Stimulated activated naive CD4-positive, alpha-beta T cell treated with Interleukin-2 at 50 U/mL for 16 hours (primary cell): ENCODE measurements at places on chromosomes 12 and 14.

DNA sequence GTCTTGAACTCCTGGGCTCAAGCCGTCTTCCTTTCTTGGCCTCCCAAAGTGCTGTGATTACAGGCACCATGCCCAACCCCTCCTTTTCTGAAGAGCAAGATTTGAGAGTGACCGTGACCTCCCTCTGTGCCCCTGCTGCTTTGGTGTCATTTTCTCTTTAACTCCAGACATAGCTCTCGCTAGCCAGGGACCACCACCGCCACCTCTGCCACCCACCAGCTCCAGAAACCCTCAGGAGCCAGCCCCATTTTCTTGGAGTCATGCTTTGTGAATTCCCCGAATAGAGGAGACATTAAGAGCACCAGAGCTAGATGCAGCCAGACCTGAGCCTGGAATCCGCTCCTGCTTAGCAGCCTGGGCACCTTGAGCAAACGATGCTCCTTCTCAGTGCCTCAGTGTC lies 18.2 kb downstream of the SDSL start:
- no peak for DNase-seq

DNA sequence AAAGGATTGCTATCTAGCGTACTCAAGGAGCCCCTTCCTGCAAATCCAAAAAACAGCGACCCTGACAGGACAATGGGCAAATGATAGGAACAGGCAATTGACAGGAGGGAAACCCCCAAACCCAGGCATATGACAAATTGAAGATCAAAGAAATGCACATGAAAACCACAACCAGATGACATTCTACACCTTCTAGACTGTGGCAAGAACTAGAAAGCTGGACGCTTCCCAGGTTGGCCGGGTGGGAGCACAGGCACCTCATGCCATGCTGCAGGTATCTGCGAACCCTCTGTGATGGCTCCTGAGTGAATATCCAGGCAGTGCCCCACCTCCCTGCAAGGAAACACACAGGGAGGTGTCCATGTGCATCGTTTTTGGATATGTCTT lies 37.1 kb downstream of the CMKLR1 start:
- DNase-seq, result no peak

DNA sequence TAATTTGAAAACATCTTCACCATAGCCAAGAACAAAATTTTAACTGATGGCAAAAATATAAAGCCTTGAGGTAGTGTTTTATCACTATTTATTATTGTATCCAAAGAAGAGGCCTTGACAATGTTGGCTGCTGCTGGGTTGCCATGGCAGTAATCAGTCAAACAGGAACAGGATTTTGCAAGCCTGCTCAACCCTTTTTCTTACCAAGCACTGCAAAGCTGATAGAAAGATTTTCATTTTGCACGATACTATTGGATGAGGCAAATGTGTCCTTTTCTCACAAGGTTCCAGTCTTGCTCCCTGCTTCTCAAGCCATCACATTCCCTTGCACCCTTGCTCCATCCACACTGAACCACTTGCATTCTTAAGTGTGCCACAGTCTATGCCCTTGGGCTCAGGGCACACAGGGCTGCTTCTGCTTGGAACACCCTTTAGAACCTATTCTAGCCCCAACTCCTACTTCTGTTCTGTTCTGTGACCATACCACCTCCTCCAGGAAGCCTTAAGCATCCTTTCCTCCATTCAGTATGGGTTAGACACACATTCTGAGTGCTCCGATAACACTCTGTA lies 76.5 kb upstream of the AMIGO2 start:
- DNase-seq, result no peak

DNA sequence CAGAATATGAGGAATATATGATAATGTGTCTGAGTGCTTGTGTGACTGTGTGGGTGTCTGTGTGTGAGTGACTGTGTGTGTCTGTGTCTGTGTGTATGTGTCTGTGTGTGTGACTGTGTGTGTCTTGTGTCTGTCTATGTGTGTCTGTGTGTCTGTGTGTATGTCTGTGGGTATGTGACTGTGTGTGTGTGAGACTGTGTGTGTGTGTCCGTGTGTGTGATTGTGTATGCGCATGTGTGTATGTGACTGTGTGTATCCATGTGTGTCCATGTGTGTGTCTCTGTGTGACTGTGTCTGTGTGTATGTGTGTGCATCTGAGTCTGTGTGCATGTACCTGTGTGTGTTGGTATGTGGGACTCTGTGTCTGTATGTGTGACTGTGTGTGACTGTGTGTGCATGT lies 1361.2 kb upstream of the TMEM132C start:
- DNase-seq, result no peak

- DNase-seq, result no peak
These were observed 111.6 kb downstream of the ADGRD1 start for GRCh38 chr12:131065279-131065678.

GRCh38 chr12:39868328-39868725 lies 237.6 kb downstream of the SLC2A13 start:
- no peak for DNase-seq

- no peak for DNase-seq
These were observed 180.8 kb downstream of the C12orf50 start for GRCh38 chr12:87848248-87848868.

DNA sequence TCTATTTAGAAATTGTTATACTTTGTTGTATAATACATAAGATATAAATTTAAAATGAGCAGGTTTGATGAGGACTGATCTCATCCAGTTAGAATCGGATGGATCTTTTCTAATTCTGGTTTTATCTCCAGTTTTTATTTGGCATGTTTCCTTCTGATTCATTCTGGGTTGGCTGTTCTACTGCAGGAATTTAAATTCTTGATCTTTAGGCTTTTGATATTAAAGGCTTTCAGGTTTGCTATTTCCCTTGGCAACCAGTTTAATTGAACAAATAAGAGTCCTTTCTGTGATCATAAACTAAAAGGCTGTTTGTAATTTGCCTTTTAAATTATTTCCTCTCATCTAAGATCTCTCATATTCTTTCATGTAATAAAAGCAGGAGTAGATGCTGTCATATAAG lies 83.4 kb downstream of the PDE6H start:
- no peak for DNase-seq

DNA sequence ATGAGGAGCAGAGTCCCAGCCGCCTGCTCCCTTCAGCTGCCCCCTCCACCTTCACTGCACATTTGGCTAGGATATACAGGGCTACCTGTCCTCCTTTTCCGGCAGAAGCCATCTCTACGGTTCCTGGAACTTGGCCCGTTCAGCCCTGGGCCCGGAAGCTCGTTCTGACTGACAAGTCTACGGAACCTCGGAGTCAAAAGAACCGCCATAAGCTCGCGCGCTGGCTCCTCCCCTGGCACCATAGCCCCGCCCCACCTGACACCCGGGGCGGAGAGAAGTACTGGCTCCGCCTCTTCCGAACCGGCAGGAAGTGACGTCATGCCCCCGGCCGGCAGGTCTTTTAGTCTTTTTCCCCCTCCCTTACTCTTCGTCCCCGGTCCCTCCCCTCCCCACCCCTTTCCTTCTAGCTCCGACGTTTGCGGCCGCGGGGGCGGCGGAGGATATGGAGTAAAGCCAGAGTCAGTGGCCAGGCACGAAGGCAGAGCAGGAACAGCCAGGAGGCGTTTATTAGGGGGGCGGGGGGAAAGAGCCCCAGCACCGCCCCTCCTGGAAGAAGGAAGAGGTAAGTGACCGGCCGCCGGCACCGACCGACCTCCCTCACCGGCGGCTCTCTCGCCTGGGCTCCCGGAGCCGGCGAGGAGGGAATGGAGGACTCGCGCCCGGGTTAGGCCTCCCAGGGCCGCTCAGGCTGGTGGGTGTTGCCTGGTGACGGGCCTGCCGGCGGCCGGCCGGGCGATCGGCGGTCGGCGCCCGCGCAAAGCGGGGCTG lies at the start of the genes DEPDC4 and SCYL2:
Gene DEPDC4, minus strand, starts transcription at position 245 of the 768 bp plus-strand sequence. Its CDS starts 3 bp downstream, at position 242.
Gene SCYL2, plus strand, starts transcription at position 343 of the 768 bp plus-strand sequence. CDS start 15,794 bp downstream, outside the sequence.
- DNase-seq, result peak; percentile 90

GRCh38 chr14:75123991-75124390 lies 2.9 kb downstream of the NEK9 start:
- DNase-seq, result no peak

GRCh38 chr14:69615121-69615495 lies 3.7 kb downstream of the SUSD6 start:
- no peak for DNase-seq

- no peak for DNase-seq
These were observed 75.9 kb downstream of the AEBP2 start for GRCh38 chr12:19515179-19515578.

GRCh38 chr14:101243587-101244338 lies 317.5 kb upstream of the DIO3 start:
- no peak for DNase-seq

- DNase-seq, result peak; percentile 89
These were observed 64.1 kb upstream of the PPP4R3A start for GRCh38 chr14:91573894-91574837.

GRCh38 chr12:111757361-111758119 lies 9.2 kb upstream of the ALDH2 start:
- no peak for DNase-seq

DNA sequence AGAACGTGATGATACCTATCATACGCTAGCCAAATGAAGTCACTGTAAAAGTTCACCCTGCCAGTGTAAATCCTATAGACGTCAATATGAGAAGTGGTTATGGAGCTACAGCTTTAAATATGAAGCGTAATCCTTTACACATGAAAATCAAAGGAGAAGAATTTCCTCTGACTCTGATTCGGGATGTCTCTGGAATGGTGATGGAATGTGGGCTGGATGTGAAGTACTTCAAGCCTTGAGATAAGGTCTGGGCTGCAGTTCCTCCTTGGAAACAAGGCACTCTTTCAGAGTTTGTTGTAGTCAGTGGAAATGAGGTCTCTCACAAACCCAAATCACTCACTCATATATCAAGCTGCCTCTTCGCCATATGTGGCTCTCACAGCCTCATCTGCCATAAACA lies 53.1 kb upstream of the NAP1L1 start:
- no peak for DNase-seq

GRCh38 chr14:21074398-21075272 lies 4.5 kb downstream of the ARHGEF40 start:
- no peak for DNase-seq
